ENCODE measurements at places on chromosomes 6 and 20.

DNA sequence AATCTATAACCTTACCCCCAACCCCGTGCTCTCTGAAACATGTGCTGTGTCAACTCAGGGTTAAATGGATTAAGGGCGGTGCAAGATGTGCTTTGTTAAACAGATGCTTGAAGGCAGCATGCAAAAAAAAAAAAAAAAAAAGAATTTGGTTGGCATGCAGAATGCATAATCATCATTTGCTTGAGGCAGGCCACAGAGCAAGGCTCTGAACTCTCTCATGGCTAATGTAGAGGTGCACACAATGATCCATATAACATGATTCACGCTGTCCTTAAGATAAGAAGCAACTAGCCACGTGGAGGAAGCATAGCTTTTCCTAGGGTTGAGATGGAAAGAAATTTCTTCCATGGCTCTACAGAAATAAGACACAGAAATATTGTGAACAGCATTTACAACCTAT is 27.6 kb upstream of the RPN2 start:
- DNase-seq = no peak

GRCh38 chr6:131766631-131767030 is 41.2 kb upstream of the ENPP1 start:
- no peak for DNase-seq

- no peak for DNase-seq
Measured at GRCh38 chr6:167828325-167828956, 1.7 kb downstream of the AFDN start.

GRCh38 chr20:63415647-63416391 is 54.7 kb upstream of the CHRNA4 start:
- DNase-seq = no peak

All from NT2/D1 (cell line).